ENCODE measurements at places on chromosomes 13 and 19. TPM values are rescaled to one million over a fixed set of nuclear protein-coding genes. Genes with fewer than 3 reads are reported as not detected.

- ATAC-seq, result no peak
Measured at GRCh38 chr19:39146686-39147450, 21.3 kb downstream of the PAK4 start.

DNA sequence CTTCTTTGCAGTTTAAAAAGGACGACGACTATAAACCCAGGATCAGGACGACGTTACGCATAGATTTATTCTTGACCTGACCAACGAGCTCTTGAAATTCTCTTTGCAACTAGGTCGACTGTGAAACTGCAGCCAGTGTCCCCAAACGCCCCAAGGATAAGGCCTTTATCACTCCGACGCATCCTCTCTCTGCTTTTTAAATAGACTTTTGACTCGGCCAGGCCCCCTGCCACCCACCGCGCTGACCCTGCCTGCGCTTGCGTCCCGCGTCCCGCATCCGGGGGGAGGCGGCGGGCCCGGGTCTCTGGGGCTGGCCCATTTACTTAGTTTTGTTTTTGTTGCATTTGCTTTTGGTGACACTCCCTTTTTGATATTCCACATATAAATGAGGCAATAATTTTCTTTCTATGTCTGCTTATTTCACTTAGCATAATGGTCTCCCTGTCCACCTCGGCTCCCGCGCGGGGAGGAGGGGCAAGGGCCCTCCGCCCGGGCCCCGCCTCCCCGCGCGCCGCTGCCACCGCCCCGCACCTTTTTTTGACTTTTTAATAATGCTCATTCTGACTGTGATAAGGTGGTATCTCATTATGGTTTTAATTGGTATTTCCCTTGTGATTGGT, 17.4 kb downstream of the RB1 start:
- no peak for ATAC-seq

DNA sequence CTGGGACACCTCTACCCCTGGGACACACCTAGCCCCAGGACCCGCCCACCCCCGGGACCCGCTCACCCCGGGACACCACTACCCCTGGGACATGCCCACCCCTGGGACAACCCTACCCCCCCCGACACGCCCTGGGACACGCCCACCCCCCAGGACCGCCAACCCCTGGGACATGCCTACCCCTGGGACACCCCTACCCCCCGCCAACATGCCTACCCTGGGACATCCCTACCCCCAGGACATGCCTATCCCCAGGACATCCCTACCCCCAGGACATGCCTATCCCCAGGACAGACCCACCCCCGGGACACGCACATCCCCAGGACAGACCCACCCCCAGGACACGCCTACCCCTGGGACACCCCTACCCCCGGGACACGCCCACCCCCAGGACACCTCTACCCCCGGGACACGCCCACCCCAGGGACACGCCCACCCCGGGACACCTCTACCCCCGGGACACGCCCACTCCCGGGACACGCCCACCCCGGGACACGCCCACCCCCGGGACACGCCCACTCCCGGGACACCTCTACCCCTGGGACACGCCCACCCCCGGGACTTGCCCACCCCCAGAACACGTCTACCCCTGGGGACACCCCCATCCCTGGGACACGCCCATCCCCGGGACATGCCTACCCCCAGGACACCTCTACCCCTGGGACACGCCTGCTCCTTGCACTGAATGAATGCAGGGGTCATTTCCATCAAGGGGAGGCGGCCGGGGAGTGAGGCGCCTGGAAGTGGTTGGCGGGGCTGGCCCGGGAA, 32.3 kb downstream of the ADPRHL1 start:
- ATAC-seq, result no peak

GRCh38 chr13:106233134-106233735, 302.2 kb downstream of the EFNB2 start:
- no peak for ATAC-seq

GRCh38 chr13:110471156-110471832, 90.2 kb downstream of the RAB20 start:
- ATAC-seq, result no peak

DNA sequence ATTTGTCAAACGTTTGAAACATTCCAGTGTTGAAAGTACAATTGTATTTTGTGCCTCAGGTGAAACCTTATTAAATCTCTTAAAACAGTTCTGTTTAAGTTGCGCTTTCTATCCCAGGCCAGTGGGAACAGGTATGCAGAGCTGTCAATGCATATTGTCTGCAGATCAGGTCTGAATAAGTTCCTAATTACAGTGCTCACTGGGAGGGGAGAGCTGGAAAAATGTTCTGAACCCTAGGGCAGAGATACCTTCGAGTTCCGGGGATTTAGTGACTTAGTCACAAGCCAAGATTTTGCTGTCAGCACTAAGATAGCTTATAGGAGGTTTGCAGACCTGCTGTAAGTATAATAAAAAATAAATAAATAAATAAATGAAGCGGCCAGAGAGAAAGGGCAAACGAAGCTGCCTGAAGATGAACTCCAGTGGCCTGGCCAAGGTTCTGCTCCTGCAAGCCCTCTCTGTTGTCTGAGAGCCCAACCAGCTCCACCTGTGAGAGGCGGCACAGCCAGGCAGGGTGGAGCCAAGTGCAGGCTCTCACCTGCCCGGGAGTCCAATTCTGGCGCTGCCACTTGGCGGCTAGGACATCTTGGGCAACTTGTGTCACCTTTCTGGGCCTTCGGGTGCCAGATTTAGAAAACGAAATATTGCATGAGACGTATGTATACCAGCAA, 97.9 kb upstream of the SLC7A1 start:
- ATAC-seq, result no peak

Gene SBSN
- not detected for total RNA-seq

- ATAC-seq, result peak; percentile 2
Measured at GRCh38 chr19:18612051-18612771, 459 bp upstream of the TMEM59L start.

DNA sequence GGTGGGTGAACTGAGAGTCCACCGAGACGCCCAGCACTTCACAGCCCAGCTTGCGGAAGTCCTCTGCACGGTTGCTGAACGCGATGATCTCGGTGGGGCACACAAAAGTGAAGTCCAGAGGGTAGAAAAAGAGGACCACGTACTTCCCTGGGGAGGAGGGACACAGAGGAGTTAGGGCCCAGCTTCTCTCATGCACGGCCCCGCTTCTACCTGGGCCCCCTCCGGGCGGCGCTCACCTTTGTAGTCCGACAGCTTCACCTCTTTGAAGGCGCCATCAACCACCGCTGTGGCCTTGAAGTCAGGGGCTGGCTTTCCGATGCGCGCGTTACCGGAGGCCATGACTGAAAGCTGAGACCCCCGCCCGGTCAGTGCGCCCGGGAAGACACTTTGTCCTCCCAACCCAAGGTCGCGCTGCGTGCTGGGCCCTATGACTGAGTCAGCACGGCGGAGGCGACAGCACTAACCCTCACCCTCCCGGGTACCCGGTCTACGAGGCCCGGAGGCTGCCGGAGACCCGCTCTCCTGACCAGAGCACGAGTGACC, 606 bp downstream of the PRDX2 start:
- peak; percentile 49 for ATAC-seq

GRCh38 chr13:108656742-108657141, 27.3 kb downstream of the MYO16 start:
- no peak for ATAC-seq

DNA sequence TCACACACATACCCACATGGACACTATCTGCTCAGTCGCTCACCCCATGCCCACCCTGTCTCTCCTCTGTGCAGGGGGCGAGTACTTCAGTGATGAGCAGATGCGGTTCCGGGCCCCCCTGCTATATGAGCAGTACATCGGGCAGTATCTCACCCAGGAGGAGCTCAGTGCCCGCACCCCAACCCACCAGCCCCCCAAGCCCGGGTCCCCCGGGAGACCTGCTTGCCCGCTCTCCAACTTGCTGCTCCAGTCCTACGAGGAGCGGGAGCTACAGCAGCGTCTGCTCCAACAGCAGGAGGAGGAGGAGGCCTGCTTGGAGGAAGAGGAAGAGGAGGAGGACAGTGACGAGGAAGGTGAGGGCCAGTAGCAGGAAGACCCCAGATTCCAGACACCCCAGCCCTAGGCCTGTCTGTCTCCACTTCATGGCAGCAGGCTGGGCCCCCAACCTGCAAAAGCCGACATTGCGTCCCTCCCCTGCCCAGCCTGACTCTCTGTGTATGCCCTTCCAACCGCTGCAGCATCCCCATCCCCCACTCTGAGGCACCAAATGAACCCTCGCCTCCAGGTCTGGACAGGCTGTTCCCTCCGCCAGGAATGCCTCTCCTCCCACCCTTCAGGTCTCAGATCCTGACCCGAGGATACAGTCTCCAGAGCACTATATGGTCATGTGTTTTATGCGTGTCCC, 9.7 kb downstream of the CCDC97 start:
- ATAC-seq, result no peak

Gene ZNF154
- 0.35 TPM for total RNA-seq

DNA sequence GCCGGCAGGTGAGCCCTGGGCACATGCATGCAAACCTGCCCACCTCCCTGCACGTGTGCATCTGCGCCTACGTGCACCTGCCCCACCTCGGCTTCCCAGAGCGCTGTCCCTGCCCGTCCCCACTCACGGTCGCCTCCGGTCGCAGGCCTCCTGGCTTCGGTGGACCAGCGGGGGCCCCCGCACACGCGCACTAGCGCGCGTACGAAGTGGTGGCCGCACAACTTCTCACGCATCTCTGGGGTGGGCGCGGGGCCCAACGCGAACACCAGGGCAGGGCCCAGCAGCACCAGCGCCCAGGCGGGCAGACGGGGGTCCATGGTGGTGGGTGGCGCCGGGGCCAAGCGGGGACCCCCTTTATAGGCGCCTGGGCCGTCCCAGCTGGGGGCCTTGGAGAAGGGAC, at the start of gene INSL3:
INSL3 (minus strand) TSS at position 330 of the 400 bp plus-strand sequence; CDS start at position 317, 13 bp downstream.
- no peak for ATAC-seq

DNA sequence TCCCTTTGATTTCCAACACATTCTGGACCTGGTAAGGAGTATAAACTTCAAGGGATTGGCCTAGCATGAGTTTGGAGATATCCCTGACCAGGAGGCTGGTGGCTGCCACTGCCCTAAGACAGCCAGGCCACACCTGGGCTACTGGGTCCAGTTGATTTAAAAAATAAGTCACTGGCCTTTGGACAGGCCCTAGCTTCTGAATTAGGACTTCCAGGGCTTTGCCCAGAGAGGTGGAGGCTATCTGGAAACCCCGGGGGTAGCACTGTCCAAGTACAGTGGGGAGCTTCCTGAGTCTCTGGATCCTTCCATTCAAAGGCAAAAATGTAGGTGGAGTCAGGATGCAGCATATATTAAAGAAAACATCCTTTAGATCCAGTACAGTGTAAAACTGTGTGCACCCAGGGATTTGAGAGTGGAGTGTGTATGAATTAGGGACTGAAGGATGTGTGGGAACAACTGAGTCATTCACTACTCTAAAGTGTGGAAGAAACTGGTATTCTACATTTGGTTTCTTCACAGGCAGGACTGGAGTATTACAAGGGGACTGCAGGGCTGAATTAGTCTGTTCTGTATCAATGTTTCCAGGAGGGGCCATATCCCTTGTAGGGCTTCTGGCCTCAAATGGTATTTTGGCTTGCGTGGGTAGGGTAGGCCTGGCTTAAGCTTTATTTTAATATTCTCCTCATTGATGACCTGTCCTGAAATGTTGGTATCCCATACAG, 14.8 kb upstream of the FCGBP start:
- ATAC-seq, result peak; percentile 73

DNA sequence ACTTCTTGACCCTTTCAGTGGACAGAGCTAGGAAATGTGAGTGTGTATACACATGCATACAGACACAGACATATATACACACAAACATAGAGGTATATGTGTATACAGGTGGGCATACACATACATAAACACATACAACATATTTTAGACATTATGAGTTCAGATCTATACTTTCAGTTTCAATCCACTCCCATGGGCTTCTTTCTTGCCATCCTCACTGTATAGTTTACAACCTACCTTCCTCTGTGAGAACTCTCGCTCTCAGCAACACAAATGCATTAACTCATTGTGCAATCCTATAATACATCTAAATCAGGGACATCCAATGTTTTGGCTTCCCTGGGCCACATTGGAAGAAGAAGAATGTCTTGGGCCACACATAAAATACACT, 21.2 kb upstream of the SCEL start:
- ATAC-seq, result no peak

DNA sequence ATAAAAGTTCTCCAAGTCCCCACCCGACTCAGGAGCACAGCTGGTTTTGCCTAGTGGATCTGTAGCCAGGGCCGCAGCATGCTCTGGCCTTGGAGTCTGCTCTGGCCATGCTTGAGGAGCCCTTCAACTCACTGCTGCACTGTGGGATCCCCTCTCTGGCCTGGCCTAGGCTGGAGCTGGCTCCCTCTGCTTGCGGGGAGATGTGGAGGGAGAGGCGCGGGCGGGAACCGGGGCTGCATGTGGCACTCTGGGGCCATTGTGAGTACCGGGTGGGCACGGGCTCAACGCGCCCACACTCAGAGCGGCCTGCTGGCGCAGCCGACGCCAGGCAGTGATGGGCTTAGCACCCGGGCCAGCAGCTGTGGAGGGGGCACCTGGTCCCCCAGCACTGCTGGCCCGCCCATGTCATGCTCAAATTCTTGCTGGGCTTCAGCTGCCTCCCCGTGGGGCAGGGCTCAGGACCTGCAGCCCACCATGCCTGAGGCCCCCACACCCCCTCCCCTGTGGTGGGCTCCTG, 57.0 kb upstream of the ATP12A start:
- no peak for ATAC-seq

Gene ZNF471
- total RNA-seq, result 1.2 TPM

Gene TTC9B
- total RNA-seq, result not detected

Gene EDNRB
- total RNA-seq, result not detected

- no peak for ATAC-seq
Measured at GRCh38 chr19:30106417-30107095, 164.5 kb downstream of the URI1 start.

DNA sequence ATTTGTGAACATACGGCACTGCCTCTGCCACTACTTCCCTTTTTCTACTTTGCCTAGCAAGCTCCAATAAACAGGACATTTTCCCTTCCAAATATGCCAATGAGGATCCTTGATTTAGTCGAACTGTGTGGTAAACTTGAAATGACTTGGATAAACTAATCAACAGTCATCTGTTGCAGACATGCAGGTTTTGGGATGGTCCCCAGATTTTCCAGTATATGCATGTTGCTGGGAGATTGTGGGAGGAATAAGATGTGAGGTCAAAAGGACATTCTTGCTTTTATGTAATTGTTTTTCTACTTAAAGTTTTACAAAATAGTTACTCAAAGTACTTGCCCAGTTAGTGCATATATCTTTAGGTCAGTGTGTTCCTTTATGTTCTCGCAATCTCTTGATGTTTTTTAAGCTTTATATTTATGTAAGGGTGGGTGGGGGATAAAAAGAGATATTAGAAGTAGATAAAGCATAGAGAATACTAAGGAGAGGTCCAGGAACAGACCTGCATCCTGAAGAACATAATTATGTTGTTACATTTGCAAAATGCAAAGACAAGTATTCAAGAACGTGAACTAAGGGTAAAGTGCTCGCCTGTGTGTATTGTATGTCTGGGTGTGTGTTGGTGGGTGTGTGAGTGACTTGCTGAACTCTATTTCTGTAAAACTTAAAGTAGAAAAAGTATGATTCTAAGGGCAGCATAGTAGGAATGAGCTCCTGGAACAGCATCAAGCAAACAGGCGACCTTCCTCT, 88.4 kb upstream of the OXGR1 start:
- no peak for ATAC-seq

Data from activated T-helper 17 cell treated with anti-CD3 and anti-CD28 coated beads, Interleukin-2, amount 50 U/mL, for 72 hours (primary cell).